ENCODE measurements at places on chromosomes 4 and X. TPM values are rescaled to one million over a fixed set of nuclear protein-coding genes. Genes with fewer than 3 reads are reported as not detected.

TREX2 gene
- 1.4 TPM for total RNA-seq

GLRA3 gene
- total RNA-seq, result not detected

FREM3 gene
- total RNA-seq, result not detected

RAB9B gene
- 0.05 TPM for total RNA-seq

DOK7 gene
- 0.39 TPM for total RNA-seq

COPS4 gene
- total RNA-seq, result 23.3 TPM

KLHL13 gene
- 0.26 TPM for total RNA-seq

CT45A3 gene
- 0.29 TPM for total RNA-seq

TIMM17B gene
- 117 TPM for total RNA-seq

GAGE12J gene
- total RNA-seq, result not detected

NAP1L3 gene
- 0.32 TPM for total RNA-seq

TLL1 gene
- total RNA-seq, result 0.12 TPM

OPHN1 gene
- 1.7 TPM for total RNA-seq

REST gene
- 7.7 TPM for total RNA-seq

RENBP gene
- total RNA-seq, result 0.13 TPM

FAM47A gene
- total RNA-seq, result not detected

MAPK10 gene
- 0.49 TPM for total RNA-seq

FGB gene
- 16.1 TPM for total RNA-seq

ING2 gene
- total RNA-seq, result 10.0 TPM

CFAP47 gene
- not detected for total RNA-seq

PGAM4 gene
- 0.40 TPM for total RNA-seq

C4orf50 gene
- total RNA-seq, result not detected

XAGE1B gene
- 206 TPM for total RNA-seq

SYNPO2 gene
- total RNA-seq, result 0.56 TPM

NDNF gene
- not detected for total RNA-seq

ART3 gene
- total RNA-seq, result not detected

PTTG2 gene
- total RNA-seq, result not detected

ACE2 gene
- total RNA-seq, result not detected

F9 gene
- total RNA-seq, result not detected

SMIM43 gene
- 0.23 TPM for total RNA-seq

SH2D1A gene
- not detected for total RNA-seq

ERCC6L gene
- total RNA-seq, result 10.7 TPM

MAGEA2 gene
- total RNA-seq, result 0.13 TPM

GCNA gene
- 1.7 TPM for total RNA-seq

CT47B1 gene
- not detected for total RNA-seq

TCEAL2 gene
- not detected for total RNA-seq

NOX1 gene
- total RNA-seq, result not detected

SPANXA1 gene
- total RNA-seq, result 0.24 TPM

SPIN2B gene
- total RNA-seq, result 11.2 TPM

ASB5 gene
- 0.03 TPM for total RNA-seq

SEC31A gene
- total RNA-seq, result 80.3 TPM

PAGE1 gene
- total RNA-seq, result not detected

NXF3 gene
- total RNA-seq, result 0.03 TPM

SGCB gene
- 17.5 TPM for total RNA-seq

CTAG1A gene
- total RNA-seq, result not detected

AR gene
- 3.5 TPM for total RNA-seq

TENM3 gene
- total RNA-seq, result 1.6 TPM

MAGEB2 gene
- total RNA-seq, result not detected

KCNE5 gene
- total RNA-seq, result 0.14 TPM

PDE5A gene
- total RNA-seq, result 0.62 TPM

TGIF2LX gene
- not detected for total RNA-seq

GABRB1 gene
- not detected for total RNA-seq

GLOD5 gene
- not detected for total RNA-seq

GLRB gene
- total RNA-seq, result 1.00 TPM

PALLD gene
- total RNA-seq, result 72.4 TPM

MAGIX gene
- total RNA-seq, result 3.3 TPM

All from A549 treated with AZD2906 at 1 μM for 4 hours (cell line).